Hypothalamus (tissue), 51 donors: ENCODE measurements at places on chromosomes 12 and 14.

DNA sequence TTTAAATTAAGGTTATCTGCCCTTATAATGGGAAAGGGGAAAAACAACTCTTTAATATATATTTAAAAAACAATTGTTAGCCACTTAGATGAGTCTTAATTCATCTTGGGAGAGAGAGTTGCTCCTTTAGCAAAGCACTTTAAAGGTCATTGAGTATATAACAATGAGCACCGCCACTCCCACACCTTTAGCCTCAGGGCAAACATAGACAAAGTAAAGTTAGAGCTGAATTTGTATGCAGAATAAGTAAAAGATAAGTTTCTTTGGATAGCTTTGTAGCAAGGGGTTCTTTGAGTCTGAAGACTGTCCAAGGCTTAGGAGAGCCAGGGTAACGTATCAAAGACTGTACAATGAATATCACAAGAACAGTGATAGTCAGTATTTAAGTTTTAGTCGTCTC, 728.8 kb upstream of the LMO3 start:
- DNase-seq, result no peak

DNA sequence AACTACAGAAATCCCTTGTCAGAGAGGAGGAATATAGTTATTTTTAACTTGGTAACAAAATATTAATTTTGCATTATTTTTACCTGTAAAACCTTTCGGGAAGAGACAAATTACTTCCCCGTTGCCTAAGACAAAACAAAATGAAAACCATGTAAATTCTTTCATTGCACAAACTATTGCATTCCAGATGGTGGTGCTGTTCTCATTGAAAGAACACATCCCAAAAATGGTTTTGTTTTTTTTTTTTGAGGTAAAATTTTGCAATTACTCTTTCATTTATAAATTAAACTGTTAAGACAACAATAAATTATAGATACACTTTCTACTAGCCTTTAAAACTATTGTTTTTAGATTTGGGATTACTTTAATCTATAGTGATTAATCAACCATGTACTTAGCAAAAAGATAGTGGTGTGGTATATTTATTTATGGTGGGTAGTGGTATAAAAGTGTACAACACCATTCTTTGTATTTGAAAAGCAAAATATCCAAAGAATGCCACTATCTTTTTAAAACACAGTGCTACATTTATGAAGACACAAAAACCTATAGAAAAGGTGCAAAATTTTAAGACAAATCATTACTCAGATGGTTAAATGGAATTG, 115.5 kb downstream of the SLC38A1 start:
- DNase-seq, result no peak

DNA sequence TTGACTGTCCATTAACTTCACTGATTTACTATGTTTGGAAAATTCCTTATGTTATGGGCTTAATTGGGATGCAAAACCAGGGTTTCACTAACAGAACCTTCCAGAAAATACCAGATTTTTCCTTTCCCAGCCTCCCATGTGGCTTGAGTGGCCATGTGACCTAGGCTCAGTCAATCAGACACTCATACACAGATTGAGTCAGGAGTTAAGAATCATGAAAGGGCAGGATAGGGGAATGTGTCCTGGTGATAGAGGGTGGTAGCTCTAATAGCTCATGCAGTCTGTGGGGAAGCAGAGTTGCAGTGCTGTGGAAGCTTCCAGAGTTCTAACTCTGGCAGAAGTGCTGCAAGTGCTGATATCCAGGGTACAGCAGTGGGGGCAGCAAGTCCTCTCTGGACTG, 134.1 kb upstream of the IFNG-AS1 start:
- no peak for DNase-seq

GRCh38 chr12:11960646-11961045, 110.1 kb upstream of the BCL2L14 start:
- no peak for DNase-seq

- DNase-seq, result peak; percentile 41
Observed at GRCh38 chr12:202081-202731, 11.8 kb downstream of the SLC6A12 start.

DNA sequence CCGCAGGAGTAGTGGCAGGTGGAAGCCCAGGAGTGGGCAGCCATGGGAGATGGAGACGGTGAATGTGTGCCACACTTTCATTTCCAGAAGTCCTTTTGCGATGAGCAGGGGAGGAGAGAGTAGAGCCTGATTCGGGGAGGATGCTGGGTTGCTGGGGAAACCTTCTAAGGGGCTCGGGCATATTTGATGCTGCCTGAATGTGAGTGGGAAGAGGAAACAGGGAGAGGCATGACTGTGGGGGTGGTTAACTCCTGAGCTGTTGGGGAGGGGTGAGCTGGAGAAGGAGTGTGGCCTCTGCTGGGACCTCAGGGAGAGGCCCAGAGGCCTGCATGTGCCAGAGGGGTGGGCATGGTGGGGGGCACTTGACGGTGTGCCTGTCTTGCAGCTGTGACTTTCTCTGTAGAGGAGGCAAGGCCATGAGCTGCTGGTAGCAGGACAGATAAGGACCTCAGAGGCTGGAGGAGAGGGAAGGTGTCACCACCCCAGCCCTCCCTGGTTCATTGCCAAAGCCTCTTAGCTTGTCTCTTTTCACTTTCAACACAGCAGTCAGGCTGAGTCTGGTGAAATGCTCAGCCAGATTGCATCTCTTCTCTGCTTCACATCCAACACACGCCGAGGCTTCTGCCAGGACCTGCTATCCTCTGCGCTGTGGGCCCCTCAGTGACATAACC, 11.4 kb downstream of the GLT1D1 start:
- DNase-seq, result no peak

- no peak for DNase-seq
Observed at GRCh38 chr14:27410981-27411380, 813.1 kb upstream of the NOVA1 start.

GRCh38 chr14:95816539-95816938, 60.1 kb upstream of the TUNAR start:
- no peak for DNase-seq

DNA sequence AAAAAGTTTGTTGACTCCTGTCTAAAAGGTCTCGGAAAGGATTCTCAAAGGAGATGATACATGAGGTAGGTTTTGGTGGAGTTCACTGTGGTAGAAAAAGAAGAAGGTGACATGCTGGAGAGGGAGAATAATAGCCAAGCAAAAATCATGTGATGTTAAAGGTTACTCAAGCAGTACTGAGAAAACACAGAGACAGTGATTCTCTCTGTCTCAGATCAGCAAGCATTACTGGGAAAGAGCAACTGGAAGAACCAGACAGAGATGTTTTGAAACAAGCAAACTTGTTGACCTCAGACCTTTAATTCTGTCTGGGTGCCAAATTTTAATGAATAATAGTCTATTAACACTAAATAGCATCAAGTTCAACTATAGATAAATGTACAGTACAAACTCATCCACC, 183.5 kb upstream of the PLEKHG7 start:
- no peak for DNase-seq

DNA sequence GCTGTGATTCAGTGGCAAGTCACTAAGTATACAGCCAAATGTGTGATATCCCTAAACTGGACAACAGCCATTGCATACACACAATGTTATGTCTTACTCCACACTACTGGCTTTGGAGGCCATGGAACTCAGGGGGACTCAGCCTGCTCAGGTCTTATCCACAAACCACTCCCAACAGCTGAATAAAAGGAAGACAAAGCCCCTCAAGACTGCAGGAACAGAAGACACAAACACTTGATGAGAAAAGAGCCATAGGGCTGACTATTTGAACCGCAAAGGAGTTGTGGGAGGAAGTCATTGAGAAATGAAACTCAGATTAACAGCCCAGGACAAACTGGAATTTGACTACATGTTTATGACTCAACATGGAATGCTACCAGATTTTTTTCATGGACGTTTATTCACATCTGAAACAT, 40.9 kb downstream of the PTGER2 start:
- DNase-seq, result no peak

- no peak for DNase-seq
Observed at GRCh38 chr12:2244013-2244861, 191.4 kb downstream of the CACNA1C start.

GRCh38 chr12:91249518-91250272, 67.1 kb upstream of the DCN start:
- DNase-seq, result no peak

DNA sequence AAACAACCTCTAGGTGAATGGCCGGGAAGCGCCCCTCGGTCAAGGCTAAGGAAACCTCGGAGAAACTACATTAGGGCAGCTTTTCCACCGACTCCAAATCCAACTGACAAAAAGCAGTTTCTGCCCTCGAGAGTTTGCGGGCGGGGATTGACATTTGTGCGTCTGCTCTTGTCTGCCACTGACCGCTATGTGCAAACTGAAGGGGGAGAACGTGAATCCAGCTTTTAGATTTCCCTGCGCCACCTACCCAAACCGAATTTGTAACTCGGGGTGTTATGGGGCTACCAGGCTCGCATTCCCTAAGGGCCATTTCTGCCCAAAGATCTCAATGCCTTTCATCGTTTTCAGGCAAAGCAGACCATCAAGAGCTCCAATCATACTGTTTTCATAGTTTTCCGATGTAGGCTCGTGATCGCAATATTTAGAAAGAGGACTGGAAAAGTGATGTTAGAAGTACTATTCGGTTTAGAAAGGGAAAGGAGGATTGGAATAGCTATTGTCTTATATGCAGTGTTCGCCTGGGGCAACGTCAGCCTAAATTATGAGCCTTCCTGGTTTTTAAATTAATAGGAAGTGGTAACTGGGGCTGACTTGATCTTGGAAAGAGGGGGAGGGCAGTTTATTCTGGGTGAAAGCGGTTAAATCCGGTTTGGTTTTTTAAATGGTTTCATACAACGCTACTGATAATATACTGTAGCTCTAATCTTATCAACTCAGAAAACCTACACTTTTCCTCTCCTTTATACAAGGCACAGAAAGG, 45.4 kb downstream of the BCAT1 start:
- DNase-seq, result no peak

DNA sequence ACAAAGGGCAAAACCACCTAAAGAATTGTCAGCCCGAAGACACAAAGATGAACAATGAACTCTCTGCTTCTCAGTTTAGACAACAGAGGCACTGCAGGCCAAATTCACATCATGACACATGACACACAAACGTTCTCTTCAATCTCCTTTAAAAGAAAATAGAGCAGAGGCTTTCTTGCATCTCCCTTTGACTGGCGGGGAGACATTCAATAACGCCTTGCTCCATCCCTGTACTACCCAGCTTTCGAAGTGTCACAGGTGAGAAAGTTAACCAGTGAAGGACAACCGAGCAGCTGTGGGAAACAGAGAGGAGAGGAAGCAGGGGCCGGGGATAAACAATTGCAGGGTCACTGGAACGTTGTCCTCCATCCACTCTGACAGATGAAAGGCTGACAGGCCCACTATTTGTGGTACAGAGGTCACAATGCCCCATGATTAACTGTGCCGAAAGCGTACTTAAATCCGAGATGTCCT, 130.8 kb downstream of the PHLDA1 start:
- DNase-seq, result no peak

- peak; percentile 26 for DNase-seq
Observed at GRCh38 chr12:119412811-119413794, 78.6 kb downstream of the CCDC60 start.

- DNase-seq, result no peak
Observed at GRCh38 chr12:50569876-50570275, 65.1 kb downstream of the DIP2B start.

GRCh38 chr14:99655521-99655920, 10.6 kb downstream of the HHIPL1 start:
- no peak for DNase-seq

DNA sequence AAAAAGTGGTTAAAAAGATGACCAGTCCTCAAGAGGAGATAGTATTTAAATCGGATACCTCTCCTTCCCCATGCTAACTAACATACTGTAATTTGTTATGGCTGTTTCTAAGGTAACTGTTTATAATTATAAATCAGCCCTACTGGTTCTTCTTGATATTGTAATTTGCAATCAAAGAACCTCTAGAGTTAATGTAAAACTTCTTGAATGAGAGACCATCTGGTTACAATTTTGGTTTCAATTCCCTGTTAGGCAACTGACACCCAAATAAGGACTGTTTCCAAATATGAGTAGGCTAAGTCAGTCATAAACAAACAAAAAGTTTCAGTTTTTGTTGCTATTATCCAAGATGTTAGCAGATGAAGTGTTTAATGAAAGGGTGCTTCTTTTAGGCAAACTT, 120.2 kb upstream of the DNM1L start:
- no peak for DNase-seq
